ENCODE measurements at places on chromosomes 6 and 20.

DNA sequence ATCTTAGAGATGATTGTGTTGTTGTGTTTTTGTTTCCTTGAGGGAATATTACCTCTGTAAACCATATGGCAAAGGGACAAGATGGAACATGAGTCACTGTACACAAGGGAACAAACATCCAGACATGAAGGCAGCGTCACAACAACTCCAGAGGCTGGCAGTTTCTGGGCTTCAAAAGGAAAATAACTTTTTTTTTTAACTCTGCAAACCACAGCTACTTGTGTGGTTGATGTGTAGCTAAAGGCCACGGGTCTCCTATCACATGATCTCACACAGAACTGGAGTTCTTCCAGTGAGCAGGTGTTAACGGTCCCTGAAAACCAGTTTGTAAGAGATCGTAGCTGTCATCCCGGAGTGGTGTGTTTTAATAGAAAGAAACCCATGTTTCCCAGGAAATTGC lies 33.2 kb upstream of the HBS1L start:
- DNase-seq = no peak

DNA sequence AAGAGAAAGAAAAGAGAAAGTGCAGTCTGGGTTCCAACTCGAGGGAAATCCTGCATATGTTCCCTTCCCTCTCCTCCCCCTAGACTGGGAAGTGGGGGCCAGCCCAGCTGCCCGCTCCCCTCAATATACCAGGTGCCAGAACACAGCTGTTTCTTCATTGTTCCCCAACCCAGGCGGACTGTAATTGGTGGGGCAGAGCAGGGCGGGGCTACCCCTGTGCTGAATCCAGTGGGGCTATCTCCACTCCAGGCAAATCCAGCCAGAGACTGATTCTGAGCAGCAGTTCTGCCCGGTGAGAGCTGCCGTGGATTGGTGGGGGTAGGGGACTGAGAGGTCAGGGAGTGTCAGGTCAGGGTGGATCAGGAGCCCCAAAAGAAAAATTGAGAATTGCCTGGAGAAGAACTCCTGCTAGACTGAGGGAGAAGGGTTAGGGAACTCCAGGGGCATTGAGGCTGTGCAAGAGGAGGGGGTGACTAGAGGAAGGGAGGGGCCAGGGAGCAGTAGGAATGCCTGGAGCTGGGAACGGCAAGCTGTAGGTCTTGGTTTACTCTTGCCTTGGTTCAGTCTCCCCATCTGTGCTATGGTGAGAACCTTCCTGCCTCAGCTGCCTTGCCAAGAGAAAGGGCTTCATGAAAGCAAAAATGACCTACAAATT lies at the start of gene MYMX:
Gene MYMX, plus strand, starts transcription at position 250 of the 655 bp plus-strand sequence. CDS start 546 bp downstream, outside the sequence.
- no peak for DNase-seq

DNA sequence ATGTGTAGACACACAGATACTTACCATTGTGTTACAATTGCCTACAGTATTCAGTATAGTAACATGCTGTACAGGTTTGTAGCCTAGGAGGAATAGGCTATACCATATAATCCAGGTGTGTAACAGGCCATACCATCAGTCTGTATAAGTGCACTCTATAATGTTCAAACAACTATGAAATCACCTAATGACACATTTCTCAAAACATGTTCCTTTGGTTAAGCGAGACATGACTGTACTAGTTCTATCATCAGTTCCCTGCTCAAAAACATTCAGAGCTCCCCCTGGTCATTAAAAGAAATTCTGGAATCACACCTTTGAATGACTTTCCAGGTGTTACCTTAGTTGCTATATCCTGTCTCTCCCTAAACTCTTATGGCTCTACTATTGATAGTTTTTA lies 70.4 kb upstream of the SLC2A12 start:
- no peak for DNase-seq

GRCh38 chr6:27579973-27580372 lies 107.1 kb upstream of the ZNF184 start:
- DNase-seq = no peak

GRCh38 chr6:96809119-96809518 lies 28.2 kb downstream of the GPR63 start:
- no peak for DNase-seq

- no peak for DNase-seq
Observed at GRCh38 chr6:11245381-11246256, 13.2 kb upstream of the NEDD9 start.

- no peak for DNase-seq
Observed at GRCh38 chr20:49291200-49291599, 13.3 kb upstream of the ZNFX1 start.

- no peak for DNase-seq
Observed at GRCh38 chr6:150711584-150712504, 112.2 kb downstream of the PLEKHG1 start.

Data from NT2/D1 (cell line).